NK-92 treated with Interleukin-12 subunit alpha and Interleukin-12 subunit beta, amount 100 ng/mL, for 24 hours (cell line): ENCODE measurements at places on chromosomes 2 and 18.
A peak's percentile ranks its signal among the peaks of the same experiment; 100 is the strongest.

- DNase-seq = no peak
Measured at GRCh38 chr2:157934684-157935377, 58.7 kb upstream of the ACVR1 start.

- no peak for DNase-seq
Measured at GRCh38 chr2:155372969-155373368, 674.5 kb downstream of the KCNJ3 start.

DNA sequence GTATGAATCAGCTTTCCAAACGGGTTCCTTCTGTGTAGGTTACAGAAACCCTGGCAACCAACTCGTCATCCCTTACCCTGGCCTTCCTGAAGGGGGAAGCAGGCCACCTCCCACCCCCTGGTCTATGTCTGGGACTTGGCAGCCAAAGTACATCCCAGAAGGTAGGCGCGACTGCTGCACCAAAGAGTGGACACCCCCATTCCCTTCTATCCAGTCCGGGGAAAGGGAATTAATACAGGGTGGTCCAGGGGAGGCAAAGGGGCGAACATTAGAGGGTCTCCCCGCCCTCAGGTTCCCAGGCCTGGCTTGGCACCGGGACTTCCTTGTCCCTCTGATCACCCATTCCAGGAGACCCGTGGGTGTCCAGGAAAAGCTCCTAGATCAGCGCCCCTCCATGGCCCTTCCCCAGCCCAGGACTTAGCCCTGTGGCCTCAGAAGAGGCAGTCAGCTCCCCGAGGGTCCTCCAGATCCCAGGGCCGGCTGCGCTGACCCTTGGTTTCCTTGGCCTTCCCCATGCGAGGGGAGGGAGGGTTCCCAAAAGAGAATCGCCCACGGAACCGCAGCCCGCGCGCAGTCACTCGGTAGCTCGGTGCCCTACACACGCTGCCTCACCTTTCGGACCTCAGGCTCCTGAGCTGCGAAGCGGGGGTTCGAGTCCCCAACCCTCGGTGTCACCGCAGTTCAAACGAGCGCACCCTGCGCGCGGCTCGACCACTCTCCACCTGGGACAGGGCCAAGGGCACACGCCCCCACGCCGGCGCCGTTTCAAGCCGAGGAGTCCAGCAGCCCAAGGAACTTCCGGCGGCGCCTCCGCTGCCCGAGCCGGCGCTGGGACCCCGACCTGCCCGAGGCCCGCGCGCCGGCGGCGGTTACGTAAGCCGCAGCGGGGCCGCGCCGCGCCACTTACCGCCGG lies at the start of gene PER2:
PER2 (minus strand) TSS at position 874 of the 913 bp plus-strand sequence. CDS start 10,674 bp downstream, outside the sequence.
- no peak for DNase-seq

DNA sequence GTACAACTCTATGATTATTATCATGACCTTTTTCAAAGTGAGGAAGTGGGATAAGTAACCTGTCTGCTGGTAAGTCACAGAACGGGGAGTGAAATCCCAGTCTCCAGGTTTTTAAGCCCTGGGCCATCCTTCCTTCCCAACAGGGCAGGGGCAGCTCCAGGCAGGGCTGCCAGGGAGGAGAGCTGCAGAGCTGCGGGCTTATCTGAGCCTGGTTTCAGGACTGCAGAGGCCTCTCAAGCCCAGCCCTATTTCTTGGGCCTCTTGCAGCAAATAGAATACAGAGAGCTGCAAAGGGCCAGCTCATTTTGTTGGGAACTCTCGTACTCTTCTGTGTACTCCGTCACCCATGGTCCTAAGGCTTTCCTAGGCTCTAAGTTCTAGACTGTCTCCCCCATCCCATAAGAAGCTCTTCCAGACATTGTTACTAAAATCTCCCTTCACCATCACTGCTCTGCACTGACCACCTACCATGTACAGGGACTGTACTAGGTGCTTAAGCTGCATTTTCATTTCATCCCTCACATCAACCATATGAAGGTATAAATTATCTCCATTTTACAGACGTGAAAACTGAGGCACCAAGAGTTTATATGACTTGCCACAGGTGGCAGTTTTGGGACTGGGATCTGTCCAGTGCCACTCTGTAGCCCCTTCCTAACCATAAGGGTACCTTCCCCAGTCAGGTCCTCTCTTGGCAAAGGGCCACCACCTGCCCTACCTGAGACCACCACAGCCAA lies 3.1 kb downstream of the RAB11FIP5 start:
- DNase-seq = no peak

DNA sequence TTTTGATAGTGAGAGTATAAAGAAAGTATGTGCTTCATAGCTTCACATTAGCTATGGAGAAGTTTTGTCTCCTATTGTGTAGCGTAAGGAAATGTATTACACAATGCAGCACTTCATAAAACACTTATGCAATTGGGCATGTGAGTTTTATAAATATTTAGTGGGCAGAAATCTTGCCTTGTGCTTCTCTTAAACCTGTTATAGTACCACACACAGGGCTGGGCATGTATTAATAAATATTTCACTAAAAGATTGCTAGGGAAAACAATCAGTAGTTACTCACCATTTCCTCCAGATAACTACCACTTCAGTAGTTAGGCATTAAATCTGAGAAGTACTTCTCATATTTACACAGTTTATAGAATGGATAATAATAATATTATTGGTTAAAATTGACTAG lies 1080.8 kb upstream of the PIK3C3 start:
- no peak for DNase-seq

GRCh38 chr2:65314801-65315441 lies 87.3 kb downstream of the ACTR2 start:
- no peak for DNase-seq

DNA sequence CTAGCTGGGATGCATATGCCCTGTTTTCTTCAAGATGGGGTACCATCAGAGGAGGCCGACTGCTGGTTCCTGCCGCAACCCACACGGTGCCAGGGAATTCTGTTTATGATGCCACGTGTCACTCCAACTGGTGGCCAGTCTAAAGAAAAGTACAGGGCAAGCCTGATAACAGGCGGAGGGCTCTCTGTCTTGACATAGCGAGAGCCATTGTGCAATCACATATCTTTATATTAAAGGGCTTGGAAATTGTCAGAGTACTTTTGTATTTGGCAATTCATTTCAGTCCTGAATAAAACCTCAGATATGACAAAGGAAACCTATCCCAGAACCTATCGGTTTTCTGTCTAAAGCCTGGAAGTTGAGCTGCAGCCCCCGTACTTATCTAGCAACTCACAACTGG lies 768.4 kb downstream of the TDRD15 start:
- no peak for DNase-seq

DNA sequence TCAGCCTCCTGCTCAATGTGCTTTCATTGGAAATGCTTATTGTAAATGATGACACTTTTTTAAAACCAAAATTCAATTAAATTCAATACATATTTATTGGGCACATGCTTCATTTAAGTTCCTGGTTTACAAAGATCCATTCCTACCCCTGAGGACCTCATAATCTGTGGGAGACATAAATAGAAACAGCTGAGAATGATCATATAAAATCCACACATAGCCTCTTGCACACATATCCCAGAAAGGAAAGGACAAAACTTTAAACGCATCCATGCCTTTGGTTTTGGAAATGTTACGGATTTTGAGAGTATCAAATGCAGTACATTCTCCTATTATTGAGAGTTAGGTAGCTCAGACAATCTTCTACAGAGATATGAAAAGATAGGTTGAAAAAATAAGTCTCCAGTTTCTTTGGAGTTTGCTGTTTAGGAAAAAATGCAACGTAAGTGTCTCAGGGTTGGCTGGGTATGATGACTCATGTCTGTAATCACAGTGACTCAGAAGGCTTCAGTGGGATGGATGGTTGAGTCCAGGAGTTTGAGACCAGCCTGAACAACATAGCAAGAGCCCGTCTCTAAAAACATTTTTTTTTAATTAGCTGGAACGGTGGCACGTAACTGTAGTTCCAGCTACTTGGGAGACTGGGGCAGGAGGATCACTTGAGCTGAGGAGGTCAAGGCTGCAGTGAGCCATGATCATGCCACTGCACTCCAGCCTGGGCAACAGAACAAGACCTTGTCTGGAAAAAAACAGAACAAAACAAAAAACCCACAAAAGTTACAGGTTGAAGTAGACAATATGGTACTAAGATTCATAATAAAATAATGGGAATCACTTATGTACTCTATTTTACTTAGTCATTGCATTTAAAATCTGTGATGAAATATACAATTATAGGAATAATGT lies 3.9 kb upstream of the PRELID3A start:
- DNase-seq = no peak

DNA sequence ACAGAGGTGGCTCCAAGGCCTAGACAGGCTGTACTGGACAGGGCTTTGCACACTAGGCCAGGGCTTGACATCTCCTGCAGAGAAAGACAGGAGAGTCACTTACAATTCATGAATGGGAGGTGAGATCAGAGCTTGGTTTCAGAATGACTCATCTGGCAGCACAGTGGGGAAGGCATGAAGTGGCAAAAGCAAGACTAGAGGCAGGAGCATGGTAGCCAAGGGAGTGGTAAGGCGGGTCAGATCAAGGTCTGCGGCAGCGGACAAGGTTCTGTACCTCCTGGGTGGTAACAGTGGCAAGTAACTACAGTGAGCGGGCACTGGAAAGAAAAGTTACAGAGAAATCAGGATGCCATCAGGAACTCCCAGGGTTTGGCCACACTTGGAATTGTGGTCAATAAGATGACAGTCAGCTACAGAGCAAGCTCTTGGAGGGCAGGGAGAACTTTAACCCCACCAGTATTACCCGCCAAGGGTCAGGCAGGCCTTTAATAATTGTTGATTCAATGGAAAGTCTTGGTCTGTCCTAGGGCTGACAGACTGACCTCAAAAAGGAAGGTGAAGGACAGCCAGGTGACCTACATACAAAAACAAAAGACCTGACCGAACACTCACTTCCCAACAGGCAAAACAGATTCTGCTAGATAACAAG lies 5.7 kb downstream of the MCFD2 start:
- peak; percentile 9 for DNase-seq

GRCh38 chr2:26887151-26887550 lies 39.2 kb downstream of the DPYSL5 start:
- no peak for DNase-seq

DNA sequence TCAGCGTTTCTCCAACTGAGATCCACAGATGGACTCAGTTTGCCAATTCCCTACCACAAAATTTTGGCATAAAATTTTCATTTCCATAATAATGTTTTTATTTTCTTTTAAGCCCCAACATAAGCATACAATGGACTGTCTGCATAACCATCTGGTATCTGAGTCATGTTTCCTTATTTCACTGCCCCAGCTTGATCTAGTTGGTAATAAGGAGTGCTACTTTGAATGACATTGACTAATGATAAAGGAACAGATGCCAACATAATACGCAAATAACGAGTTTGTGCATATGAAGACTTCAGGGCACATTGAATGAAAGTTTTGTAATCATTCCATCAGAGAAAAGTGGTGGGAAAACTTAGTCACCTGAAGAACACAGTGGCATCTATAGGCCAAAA lies 8.8 kb upstream of the MBD2 start:
- no peak for DNase-seq

GRCh38 chr2:24482251-24482971 lies 8.6 kb upstream of the NCOA1 start:
- DNase-seq = no peak

DNA sequence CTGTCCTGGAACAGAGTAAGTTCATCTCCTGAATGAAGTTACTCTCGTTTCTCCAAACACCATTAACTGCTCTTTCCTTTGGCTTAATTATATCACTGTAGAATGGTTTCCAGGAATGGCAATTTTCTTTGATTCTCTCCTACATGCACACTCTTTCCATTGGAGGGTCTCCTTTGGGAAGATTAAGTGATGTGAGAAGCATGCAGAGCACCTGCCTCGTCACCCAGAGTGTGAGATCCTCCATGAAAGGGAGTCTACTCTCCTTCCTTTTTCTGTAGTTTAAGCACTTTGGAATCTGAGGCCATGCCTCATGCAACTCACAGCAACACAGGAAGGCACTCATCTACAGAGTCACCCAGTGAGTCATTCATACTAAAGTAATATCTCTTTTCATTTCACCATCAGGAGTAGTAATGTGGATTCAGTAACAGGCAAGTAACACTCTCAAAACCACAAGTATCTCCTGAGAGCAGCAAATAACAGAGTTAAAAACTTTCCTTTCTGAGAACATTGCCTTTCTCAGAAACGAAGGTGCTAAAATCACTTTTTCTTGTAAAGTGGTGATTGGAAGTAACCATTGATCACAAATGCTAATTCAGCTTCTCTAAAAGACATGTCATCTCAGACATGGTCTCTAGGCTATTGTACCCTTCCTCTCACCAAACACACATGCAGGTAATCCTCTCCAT lies 52.8 kb upstream of the IL1RL1 start:
- DNase-seq = peak; percentile 42

GRCh38 chr2:201432038-201432620 lies 19.1 kb downstream of the TRAK2 start:
- no peak for DNase-seq

GRCh38 chr2:227179988-227180685 lies 15.7 kb downstream of the COL4A3 start:
- no peak for DNase-seq

DNA sequence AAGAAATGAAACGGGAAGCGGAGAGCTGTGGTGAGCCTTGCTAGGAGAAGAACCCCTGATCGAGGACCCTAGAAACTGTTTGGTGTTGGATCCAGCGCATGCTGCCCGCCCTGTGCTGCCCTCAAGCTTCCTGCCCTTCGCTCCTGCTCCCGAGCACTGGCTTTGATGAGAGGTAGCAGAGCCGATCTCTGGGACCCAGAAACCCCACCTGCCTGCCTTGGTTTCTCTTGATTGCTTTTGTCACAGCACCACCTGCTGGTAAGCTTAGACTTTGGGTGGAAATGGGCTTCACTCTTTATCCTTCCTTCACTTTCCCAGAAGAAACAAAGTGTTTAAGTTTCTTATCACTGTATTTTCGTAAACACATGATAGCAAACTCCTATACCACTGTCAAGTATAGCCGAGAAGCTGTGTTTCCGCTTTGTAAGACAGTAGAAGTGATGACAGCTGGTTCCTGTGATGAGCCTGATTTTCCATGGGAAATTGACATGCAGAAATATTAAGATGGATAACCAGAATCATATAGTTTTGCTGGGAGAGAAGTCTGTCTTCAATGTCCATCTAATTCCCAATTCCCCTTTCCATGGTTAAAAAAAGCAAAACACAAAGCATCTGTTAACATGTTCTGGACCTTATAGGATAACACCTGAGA lies 267.4 kb downstream of the PHLPP1 start:
- peak; percentile 7 for DNase-seq

- DNase-seq = no peak
Measured at GRCh38 chr18:7921938-7922587, 354.9 kb downstream of the PTPRM start.
